ENCODE measurements at places on chromosomes 3 and 15.

DNA sequence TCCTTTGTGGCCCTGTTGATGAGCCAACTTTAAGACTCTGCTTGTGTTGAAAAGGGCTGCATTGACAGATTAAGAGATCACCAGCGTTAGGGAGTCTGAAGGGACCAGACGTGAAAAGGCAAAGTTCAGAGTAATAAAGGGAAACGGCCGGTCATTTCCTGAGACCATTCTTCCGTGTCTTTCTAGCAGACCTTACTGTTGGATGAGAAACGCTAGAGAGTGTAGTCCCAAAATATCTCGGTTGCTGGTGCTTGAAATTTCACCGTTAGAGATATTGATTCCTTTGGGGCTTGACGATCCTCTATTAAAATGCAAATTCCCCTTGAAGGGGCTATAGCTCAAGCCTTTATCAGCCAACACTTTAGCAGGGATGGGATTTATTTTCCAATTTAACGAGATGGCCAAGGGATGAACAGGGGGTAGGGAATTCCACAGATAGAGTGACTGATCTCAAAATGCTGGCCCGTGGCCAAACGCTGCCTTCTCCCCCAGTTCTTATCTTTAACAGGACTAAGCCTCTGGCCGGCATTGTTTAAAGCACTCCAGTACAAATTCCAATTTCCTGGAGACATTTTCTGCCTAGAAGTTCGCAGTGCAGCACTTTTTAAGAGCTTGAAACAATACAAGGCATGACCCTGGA lies 250.4 kb downstream of the TJP1 start:
- DNase-seq, result no peak

GRCh38 chr15:25059698-25060471 lies 105.1 kb downstream of the SNRPN start:
- DNase-seq, result no peak

- no peak for DNase-seq
Measured at GRCh38 chr3:23913873-23914743, 2.7 kb downstream of the NKIRAS1 start.

GRCh38 chr3:184718431-184718830 lies 6.6 kb upstream of the MAGEF1 start:
- no peak for DNase-seq

- no peak for DNase-seq
Measured at GRCh38 chr15:78974272-78974918, 29.5 kb upstream of the CTSH start.

DNA sequence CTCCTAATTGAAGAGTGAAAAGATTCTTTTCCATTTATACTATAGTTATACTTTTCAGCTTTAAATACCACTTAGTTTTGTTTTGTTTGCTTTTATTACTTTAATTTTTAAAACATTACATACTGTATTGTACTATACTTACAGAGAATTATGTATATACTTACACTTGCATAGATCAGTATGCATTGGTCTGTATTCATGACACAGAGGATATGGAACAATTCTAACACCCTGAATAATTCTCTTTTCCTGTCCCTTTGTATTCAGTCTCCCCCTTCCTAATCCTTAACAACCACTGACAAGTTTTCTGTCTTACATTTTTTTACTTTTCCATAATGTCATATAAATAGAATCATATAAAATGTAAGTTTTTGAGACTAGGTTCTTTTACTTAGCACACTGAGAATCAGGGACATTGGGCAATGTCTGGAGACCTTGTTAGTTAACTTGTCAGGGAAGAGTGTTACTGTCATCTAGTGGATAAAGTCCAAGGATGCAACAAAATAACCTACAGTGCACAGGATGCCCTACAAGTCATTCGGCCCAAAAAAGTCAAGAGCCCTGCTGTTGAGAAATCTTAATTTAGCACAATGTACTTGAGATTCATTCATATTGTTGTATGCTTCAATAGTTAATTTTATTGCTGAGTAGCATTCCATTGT lies 95.7 kb upstream of the MCTP2 start:
- DNase-seq, result no peak

DNA sequence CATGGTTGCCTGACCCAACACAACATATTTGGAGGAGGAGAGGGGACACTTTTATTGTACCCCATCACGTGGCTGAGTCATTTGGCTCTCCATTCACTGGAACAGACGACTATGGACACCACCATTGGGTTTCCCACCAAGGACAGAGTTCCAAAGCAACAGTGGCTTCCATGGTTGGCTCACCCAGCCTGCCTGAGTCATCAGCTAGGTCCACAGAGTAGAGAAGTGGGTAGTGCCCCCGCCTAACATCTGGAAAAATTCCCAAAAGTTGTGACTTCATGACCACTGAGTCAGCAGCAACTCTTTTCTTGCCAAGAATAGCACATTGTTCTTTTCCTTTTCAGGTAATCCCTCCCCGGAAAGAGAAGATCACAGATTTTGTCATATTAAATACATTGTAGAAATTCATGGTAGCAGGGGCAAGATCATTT lies 3.0 kb upstream of the PPP1R2 start:
- no peak for DNase-seq

DNA sequence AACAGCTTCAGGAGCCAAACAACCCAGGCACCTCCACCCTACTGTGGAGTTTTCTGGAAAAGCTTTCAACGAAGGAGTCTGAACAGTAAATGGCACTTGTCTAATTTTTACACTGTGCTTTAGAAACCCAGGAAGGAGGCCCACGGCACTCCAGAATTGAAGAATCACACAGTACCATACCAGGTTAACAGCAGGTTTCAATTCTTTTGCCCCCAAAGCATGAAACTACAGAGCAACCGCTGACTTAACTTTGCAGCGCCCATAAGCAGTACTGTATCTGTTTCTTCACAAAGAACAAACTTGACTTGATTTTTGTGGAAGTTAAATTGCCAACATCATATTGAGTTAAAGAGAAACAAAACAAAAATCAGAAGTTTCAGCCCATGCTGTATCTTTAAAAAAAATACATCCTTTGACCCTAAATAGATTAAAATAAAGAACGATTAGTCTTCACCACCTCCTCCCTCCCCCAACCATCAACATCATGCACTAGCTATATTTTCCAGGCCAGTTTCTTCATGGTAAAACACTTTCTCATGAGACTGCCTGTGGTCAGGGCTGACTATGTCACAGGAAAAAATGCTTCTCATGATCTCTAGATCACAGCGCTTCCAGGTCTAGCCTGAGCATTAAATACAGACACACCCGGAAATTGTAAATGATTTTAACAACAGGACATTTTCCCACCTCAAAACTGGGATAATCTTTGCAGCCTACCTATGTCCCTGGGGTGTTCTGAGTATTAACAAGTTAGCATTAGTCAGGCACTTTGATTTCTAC lies 456.3 kb downstream of the FOXP1 start:
- DNase-seq, result peak; percentile 31

DNA sequence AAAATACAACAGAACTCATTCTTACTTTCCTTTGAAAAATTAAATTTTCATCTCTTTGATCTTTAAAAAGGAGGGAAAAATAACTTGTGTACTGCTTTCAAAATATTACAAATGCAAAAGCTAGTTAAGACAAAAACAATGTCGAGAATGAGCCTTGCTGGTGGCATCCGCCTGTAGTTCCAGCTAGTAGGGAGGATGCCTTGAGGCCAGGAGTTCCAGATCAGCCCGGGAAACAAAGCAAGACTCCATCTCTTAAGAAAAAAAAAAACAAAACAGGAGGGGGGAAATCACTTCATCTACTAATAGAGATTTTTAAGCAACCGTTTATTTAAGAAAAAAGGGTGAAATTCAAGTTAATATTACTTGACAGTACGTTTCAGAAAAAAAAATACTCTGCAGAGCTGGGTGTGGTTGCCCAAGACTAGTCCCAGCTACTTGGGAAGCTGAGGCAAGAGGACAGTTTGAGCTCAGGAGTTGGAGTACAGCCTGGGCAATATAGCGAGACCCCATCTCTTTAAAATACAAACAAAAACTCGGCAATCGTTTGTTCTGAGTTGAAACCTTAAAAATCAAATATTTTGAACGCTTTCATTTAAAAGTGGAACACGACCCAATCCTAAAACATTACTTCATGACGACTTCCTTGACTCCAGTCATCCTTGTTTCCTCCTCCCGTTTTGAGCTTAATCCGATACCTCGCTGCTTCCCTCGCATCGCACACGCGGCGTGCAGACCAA lies 1.2 kb downstream of the KPNA1 start:
- DNase-seq, result no peak

DNA sequence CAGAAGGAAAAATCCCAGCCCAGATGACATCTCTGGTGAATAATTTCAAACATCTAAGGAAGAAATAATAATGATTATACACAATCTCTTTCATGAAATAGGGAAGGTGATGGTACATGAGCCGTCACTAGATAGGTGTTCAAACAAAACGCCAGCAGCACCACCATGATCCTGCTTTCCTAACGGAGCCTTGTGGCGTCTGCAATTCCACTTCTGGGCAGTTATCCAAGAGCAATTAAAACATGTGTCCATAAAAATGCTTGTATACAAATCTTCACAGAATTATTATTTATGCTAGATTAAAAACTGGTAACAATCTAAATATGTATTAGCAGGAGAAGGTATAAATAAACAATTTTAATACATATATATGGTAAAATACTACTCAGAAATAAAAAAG lies 33.7 kb downstream of the RTP4 start:
- no peak for DNase-seq

DNA sequence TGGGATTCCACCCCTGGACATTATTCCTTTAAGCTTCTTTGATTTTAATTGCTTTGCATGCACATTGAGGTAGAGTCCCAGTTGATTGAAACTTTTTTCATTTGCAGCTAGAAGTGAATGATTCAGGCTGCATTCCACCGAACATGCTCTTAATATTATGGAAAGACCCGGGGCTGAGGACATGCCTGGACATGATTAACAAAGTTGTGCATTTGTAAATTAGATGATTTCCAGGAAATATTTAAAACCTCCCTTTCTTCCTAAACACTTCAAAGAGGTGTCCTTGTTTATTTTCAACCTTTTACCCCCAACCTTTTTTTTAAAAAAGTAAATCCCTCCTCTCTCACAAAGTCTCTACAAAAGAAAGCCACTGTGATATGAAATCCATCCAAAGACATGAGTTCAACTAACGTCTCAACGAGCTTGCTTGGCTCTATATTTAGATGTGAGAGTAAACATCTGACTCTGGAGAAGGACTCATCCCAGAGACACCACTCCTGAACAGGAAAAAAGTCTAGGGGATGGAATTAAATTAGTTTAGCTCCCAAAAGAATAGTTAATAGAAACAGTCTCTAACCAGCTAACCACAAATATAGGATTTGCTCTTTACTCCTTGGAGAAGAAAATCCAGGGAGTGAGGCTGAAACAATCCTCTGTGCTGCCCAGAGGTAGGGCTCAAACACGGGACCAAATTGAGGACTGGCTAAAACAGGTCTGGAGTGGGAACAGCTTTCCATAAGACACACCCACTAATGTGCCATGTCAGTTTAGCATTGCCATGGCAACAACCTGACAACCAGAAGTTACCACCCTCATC lies 83.1 kb downstream of the XXYLT1 start:
- no peak for DNase-seq

GRCh38 chr3:60912142-60912541 lies 339.1 kb downstream of the FHIT start:
- DNase-seq, result no peak

DNA sequence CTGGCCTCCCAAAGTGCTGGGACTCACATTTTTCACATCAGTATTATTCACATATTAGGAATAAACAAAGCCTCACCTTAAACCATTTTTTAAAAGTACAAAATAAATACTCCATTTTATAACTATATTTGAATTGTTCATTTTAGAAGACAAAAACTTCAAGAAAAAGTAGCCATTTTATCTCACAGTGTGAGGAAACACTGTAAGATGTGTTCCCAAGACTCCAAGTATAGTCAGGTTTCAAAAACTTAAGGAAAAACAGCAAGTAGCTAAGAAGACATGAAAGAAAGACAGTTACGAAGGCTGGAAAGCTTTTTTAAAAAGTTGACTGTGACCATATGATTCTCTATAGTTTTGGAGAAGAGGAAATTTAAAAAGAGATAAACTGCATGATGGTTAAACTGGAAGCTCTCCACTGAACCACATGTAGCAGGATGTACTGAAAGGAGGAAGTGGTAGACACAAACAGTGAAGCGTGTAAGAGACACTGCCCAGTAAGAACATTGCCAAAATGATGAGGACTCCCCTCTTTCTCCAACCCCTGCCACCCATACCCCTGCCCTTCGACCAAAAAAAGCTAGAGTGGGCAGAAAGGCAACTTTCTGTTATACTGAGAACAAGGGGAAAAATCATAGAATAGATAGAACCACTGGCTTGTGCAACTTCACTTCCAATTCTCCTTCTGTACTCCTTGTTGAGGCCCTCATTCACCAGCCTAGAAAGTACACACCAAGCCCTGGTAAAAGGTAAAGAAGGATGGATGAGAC lies 6.2 kb upstream of the TMF1 start:
- DNase-seq, result no peak

DNA sequence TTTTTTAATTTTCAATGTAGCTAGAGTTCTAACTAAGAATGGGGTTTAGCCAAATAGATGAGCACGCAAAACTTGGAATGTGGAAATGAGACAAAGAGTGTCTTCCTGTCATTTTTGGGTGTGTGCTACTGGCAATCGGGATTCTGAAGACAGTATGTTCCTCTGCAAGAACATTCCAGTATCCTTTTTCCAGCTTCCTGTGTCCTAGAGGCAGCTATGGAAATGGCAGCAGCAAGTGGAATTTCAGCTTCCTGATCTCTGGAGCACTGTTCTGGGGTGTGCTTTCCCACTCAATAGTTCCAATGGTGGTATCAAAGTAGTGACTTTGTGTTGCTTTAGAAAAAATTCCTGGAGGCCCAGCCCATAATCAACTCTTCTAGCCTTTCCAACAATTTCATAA lies 642.9 kb upstream of the KCNMB2 start:
- no peak for DNase-seq

GRCh38 chr3:188215129-188215528 lies 61.2 kb downstream of the LPP start:
- no peak for DNase-seq

DNA sequence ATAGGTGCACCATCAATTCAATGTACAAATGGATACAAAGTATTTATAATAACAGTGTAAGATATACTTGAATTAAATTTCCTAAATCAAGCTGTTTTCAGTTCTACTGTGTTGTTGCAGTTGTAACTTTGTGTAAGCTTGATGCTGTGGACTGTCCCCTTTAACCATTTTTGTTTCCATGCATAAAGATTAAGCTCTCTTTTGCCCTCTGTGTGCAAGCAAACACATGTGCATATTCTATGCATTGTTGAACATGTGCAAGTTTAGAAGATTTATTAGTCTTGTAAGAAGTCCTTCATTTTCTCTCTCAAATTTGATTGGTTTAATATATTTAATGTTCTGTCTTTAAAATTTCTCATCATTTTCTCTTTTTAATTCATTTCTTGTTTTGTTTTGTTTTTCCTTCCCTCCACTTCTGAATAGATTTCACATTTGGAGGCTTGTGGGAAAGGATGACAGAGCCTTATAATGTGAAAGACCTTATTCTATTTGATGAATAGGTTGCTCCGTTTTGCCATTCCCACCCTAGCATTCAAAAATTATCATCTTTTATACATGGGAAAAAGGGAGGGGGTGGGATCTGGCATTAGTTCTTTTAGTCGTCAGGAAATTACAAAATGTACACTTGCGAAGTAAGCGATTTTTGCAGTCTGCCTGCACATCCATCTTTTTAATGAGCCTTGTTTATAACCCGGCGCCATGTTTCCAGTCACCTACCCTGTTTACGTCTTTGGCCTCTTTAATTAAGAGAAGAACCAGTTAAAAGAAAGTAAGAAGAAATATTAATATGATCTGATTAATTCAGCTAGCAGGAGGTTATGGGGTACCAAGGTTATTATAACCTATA lies 961.5 kb upstream of the NR2F2 start:
- DNase-seq, result no peak

- DNase-seq, result peak; percentile 52
Measured at GRCh38 chr3:46087871-46088270, 60.6 kb upstream of the XCR1 start.

All from CD4-positive, alpha-beta T cell treated with Interleukin-15 for 1 hour (primary cell).